ENCODE measurements at places on chromosomes 16 and 17.

GRCh38 chr17:8227238-8227581, 16.8 kb upstream of the AURKB start:
- DNase-seq: no peak

DNA sequence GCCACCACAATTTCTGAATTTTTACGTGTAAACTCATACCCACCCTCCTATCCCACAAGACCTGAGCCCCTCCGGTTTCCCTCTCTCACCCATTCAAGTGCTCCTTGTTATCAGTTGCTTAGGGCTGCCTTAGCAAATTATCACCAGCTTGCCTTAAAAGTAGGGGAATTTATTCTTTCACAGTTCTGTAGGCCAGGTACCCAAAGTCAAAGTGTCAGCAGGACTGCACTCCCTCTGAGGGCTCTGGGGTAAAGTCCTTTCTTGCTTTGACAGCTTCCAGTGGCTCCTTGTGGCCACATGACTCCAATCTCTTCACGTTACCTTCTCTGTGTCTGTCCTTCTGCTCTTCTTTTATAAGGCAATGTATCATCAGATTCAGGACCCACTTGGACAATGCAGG, 7.9 kb upstream of the TMEM220 start:
- DNase-seq: no peak

- DNase-seq: no peak
Measured at GRCh38 chr16:8826278-8826879, 28.7 kb downstream of the PMM2 start.

DNA sequence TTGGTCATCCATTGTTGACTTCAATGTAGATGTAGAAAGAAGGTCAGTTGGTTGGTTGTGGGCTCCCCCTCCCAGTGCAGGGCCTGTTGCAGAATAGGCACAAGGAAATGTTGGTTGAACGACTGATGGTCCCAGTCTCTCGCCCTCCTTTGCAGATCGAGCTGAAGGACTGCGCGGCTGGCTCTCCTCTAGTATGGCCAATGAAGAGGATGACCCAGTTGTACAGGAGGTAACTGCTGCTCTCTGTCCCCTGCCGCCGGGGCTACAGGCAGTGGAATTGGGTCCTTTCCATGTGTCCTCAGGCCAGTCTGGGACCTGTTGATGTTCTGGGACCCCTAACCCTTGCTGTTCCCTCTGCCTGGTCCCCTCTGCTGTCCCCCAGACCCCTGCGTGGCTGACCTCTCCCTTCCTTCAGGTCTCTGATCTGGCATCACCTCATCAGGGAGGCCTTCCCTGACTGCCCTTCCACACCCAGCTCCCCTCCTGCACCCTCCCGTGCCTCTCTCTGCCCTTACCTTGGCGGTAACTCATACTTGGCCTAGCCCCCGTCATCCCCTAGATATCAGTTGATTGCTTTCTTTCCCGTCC, 5.7 kb downstream of the POLR3E start:
- no peak for DNase-seq

- no peak for DNase-seq
Measured at GRCh38 chr16:88435437-88436355, 17.4 kb upstream of the ZFPM1 start.

GRCh38 chr16:80500116-80500859, 40.5 kb upstream of the DYNLRB2 start:
- DNase-seq: peak; percentile 8

GRCh38 chr16:870856-871561, 70.5 kb upstream of the GNG13 start:
- DNase-seq: no peak

GRCh38 chr17:81831957-81832607, 1.0 kb downstream of the MCRIP1 start:
- peak; percentile 48 for DNase-seq

- peak; percentile 76 for DNase-seq
Measured at GRCh38 chr17:47229535-47230443, 20.6 kb downstream of the MYL4 start.

- DNase-seq: peak; percentile 95
Measured at GRCh38 chr16:4475880-4476788, at the start of gene HMOX2. HMOX2 (plus strand) TSS chr16:4476398; CDS start chr16:4505525, 29,127 bp downstream.

DNA sequence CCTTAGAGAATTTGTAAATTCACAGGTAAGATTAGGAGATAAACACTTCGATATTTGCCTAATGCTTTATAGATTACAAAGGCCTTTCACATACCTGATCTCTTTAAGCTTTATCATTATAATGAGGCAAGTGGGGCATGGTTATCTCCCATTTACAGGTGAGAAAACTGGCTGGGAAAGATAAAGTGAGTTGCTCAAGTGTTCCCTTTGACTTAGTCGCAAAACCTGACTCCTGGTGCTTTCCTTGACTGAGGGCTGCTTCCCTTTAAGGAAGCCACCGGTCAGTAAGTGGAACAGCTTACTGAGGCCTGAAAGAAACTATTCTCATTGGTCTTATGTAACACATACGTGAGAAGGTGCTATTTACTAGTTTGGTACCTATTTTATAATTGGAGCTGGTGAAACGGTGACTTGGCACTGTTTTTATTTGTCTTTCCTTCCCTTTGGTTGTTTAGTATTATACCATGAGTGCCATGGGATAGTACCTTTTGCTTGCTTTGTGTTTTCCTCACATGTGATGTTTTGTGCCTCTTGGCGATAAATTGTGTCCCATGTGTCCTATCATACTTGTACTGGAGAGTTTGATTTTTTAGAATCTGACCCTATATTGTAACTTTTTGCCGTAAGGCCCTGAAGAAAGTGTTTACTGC, 57.2 kb downstream of the NUP88 start:
- DNase-seq: no peak

GRCh38 chr16:50559804-50560514, 11.8 kb downstream of the NKD1 start:
- no peak for DNase-seq

DNA sequence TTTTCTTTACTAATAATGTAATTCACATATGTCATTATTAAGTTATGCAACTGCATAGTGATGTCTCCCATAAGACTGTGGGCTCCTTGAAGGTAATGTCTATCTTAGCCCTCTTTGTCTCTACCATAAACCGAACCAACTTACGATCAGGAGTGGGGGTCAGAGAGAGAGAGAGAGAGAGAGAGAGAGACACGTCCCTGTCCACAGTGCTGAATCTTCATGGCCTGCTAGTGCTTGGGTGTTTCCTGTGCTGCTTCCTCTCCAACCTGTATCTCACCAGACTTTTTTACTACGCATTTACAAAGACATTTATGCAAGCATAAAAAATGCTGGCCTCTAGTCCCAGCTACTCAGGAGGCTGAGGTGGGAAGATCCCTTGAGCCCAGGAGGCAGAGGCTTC, 52.2 kb upstream of the HAPSTR1 start:
- DNase-seq: no peak

DNA sequence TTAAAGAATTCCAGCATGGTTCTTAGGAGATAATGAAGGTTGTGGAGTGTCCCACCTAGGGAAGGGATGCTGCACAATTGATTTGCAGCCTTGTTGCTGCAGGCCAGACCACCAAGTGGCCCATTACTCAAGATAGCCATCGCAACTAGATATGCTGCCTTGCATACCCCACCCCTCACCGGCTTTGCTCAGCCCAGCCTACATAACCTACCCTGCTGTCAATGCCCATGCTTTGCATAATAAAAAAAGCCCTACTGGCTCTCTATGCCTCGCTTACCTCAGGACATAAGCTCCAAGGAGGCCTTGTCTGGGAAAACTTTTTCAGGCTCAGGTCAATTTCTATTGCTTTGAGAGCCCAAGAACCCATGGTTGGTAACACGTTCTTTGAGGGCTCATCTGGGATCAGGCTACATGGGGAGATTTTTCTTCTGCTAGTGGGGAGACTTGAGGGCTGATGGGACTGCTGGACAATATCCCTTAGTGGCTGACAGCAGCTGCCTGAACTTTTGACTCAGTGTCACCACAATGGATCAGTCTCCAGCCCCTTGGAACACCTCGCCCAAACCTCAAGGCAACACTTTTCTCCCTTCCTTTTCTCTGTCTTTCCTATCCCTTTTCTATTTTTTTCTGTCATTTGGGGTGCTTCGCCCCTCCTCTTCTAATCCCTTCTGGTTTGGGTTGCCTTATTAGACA, 38.3 kb downstream of the SCPEP1 start:
- DNase-seq: no peak

DNA sequence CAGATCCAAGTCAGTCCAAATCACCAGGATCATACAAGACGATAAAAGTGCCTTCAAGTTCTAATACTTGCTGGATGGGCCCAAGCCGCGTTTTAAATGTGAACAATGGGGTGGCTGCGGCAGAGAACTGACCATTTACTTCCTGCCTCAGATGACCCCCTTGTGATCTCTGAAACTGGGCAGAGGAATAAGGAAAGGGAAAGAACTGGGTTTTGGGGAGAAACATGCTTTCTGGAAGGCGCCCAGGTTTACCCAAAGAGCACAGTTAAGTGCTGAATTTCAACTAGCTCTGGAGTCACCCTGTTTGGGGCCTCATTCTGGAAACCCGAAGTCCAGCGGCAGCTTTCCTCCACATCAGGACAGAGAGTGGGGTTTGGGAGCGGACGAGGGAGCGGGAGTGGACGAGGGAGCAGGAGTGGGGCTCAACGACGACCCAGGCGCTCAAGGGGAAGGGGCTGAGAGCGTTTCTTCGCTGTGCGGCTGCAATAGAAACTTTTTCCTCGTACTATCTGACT, 1.6 kb downstream of the FAM20A start:
- no peak for DNase-seq

- peak; percentile 72 for DNase-seq
Measured at GRCh38 chr17:19645734-19646201, 2.8 kb upstream of the ALDH3A2 start.

DNA sequence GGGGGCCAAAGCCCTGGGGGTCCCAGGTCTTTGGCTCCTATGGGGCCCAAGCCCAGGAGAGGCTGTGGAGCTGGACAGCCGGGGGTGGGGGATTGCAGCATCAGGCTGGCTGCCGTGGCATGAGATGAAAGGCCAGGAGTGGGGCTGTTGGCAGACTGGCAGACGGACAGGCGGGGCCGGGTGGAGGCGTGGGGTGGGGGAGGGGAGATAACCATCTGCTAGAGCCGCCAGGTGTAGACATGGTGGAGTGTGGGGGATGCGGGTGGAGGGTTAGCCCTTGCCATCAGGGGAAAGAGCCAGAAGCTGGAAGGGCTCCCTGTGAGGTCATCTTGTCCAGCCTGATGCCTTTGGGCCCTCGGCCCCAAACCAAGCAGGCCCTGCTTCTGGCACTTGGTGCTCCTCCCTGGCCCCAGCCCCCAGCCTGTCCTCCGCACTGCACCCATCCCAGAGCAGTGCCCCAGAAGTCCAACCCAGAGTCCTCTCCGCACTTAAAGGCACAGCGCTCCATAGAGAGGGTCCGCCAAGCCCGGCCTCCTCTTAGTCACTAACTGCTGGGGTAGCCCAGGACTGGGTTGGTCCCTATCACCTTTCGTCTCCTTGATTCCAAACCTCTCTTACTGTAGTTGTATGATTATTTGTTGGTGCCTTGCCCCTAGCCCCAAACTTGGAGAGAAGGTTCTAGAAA, 33.3 kb upstream of the DLX4 start:
- no peak for DNase-seq

DNA sequence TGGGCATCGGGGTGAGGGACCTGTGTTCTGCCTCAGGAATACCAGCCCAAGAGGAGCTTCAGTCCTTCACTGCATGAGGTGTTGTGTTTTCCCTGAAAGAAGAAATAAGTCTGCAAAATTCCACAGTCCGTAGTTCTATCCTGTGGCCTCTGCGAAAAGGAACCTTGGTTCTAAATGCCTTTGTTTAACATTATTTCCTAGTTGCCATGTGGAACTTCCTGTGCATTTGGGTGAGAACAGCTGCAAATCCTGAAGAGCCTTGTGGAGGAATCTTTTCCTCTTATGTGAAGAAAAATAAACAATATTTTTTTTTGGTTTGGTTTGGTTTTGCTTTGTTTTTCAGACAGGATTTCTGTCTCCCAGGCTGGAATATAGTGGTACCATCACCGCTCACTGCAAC, 9.8 kb downstream of the PSKH1 start:
- no peak for DNase-seq

GRCh38 chr16:57628008-57628781, at the start of gene ADGRG1:
ADGRG1 (plus strand) TSS chr16:57628630; CDS start chr16:57650288, 21,658 bp downstream.
- DNase-seq: peak; percentile 39

DNA sequence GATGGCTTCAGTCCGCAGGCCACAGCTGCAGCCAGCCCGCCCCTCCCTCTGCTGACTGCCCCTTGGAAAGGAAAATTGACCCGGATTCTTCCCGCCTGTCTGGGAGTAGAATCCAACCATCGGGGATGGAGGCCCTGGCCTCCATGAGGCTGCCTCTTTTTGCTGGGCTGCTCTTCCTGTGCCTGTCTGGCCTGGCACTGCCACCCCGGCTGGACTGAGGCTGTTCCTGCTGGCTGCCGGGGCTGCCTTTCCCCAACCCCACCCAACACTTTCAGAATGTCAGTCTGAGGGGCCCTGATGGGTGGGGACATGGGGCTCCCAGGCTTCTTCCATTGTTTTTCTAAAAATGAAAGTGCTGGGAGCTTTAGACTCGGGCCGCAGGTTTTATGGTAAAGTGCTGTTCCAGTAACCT, 7.3 kb downstream of the BAHCC1 start:
- no peak for DNase-seq

GRCh38 chr17:63835167-63835720, 7.2 kb downstream of the SMARCD2 start:
- no peak for DNase-seq

DNA sequence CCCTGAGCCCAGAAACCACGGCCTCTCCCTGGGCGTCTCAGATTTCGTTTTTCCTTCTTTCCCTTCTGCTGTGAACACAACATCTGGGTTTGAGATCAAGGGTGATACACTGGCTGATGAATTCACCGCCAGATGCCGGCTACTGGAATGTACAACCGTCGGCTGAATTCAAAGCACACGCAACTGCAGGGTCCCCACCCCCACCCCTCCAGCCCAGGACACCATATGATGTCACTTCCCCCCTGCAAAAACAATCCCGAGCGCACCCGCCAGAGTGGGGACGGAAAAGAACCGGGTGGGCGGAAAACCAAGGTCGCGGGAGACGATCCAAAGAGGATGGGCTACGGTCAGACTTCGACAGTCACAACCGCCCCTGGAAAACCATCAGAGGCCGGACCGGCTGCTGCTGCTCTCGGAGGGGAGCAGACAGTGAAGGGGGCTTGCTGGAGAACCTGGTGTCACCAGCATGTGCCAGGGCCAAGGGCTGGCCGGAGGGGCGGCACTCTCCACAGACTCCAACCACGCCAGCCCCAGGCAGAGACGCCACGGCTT, 23.3 kb downstream of the CEP295NL start:
- DNase-seq: peak; percentile 39

DNA sequence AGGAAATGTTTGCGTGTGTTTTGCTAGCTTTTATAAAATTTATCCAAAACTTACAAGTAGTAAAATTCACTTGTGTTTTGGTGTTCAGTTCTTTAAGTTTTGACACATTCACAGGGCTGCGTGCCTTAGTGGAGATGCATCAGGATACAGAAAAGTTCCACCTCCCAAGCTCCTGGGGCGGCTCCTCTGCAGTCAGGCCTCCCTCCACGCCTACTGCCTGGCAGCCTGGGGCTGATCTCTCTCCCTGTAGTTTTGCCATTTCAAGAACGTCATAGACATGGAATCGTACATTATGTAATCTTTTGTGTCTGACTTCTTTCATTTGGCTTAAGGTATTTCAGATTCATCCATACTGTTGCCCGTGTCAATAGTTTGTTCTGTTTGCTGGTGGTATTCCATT, 27.2 kb upstream of the IRF8 start:
- no peak for DNase-seq
